Chondrocyte (in vitro differentiated cells): ENCODE measurements at places on chromosomes 7 and 10. TPM values are rescaled to one million over a fixed set of nuclear protein-coding genes. Genes with fewer than 3 reads are reported as not detected.

DNA sequence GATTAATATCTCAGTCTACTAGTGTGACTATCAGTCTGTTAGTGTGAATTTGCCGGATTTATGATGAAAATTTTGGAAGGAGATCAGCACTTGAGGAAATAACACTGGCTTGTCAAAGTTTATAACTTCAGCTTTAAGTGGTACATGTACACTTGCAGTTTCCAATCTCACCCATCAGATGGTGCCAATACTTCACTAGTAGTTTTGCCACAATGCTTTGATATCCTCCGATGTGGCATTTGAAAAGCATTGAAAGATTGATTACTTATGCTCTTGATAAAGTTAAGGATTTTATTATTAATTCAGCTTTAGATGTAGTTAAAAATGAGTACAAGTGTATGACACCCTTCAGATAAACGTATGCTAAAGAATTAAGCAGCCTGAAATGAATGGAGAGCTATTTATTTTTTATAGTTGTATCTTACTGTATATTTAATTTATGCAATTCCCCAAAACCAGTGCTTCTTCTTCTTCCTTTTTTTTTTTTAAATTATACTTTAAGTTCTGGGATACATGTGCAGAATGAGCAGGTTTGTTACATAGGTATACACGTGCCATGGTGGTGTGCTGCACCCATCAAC lies 98.2 kb downstream of the ANLN start:
- DNase-seq: no peak

DNA sequence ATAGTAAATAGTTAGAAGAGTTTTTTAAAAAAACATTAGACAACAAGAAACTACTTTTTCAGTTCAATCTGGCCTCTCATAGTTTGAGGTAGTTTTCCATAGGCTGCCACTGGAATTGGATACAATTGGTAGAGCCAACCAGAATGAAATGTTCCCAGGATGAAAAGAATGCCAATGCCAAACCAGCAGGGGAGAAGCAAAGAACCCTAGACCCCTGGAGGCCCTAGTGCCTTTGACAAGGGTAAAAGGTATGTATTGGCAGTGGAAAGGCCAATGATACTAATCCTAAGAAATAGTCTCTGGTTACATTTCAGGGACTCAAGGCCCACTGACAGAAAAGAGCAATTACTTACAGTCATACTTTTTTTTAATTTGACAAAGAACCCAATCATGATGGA lies 77.4 kb upstream of the SEM1 start:
- no peak for DNase-seq

GRCh38 chr7:359766-360361 lies 69.9 kb downstream of the FOXL3 start:
- peak; percentile 83 for DNase-seq

DNA sequence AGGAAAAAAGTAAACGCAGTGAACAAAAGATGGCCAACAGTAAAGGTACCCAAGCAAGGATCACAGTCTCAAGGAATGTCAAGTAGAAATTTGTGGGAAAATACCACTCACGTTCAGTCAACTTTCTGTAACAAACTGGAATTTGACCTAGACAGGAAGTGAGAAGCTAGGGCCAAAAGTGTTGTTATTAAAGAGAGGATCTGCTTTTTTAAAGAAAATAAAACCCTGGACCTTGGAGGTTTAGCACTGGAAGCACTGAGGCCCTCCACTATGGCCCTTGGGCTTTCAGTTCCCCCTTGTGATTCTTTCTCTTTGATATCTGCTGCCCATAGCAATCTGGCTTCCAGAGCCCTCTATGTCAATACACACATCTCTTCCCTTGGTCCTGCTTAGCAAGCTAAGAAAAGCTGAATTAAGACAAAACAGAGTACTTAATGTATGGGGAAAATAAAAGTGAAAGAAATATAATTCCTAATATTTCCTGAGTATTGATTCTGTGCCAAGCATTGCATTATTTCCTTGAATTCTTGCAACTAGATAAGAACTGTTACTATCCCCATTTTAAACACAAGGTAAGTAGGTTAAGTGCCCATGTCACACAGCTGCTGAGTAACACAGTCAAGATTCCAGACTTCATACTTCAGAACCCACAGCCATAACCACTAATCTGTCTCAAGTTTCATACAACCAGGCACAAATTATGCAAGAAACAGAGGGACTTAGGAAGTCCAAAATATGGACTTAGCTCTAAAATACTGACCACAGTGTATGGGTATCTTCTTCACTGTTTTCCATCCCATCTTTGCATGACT lies 2.6 kb upstream of the ZNF438 start:
- DNase-seq: no peak

- DNase-seq: no peak
Measured at GRCh38 chr7:117129521-117129955, 176.2 kb downstream of the ST7 start.

DNA sequence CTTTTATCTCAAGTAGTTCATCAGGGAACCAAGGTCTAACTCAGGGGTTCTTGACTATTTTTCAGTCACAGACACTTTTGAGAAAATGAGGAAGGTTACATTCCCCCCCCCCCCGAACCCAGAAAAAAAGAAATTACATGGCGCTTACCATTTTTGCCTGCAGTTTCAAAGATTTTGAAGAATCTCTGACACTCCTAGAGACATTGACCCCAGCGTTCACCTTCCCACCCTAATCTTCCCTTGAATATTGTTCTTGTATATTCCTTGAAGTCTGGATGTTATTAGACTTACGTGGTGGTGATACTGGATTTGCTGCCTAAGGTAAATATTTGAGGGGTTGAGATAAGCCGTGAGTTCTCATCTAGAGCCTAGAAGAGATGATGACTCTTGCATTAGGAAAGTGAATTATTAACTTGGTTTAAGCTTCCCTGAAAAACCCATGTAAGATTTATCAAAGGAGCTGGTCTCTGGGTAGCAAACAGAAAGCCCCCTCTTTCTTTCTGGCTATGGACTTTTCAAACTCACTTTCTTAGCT lies 245.7 kb upstream of the FOXK1 start:
- DNase-seq: no peak

DNA sequence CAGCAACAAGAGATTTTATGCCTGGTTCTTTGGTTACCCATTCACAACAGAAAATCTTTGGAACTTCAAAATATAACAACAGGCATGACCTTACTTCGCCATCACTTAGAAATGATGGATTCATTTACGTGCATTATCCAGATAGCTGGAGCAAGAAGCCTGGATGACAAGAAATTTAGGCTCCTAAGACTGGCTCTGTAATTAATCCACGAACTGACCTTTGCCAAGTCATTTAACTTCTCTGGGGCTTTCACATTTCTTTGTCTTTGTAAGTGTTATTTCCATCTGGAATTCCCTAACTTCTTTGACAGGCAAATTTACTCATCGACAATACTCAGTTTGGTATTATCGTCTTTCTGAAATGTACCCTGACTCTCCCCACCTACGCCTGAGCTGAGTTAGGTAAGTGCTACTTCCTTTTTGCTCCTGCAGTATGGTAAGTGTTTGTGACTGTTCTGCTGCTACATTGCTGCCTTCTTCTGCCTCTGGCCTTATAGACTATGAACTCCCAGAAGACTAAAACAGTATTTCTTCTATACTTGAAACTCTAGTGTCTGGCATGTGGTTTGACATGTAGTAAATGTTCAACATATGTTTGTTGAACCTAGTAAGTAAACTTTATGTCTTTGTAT lies 5.5 kb upstream of the MDFIC start:
- no peak for DNase-seq

GRCh38 chr7:155192961-155193640 lies 104.6 kb upstream of the INSIG1 start:
- no peak for DNase-seq

GRCh38 chr10:1658658-1659057 lies 78.7 kb downstream of the ADARB2 start:
- DNase-seq: no peak

GRCh38 chr10:86410542-86411124 lies 44.0 kb upstream of the GRID1 start:
- no peak for DNase-seq

GRCh38 chr10:88162852-88163251 lies 299.4 kb downstream of the PTEN start:
- no peak for DNase-seq

- DNase-seq: no peak
Measured at GRCh38 chr7:90474284-90475210, 5.1 kb downstream of the PTTG1IP2 start.

- no peak for DNase-seq
Measured at GRCh38 chr10:26242706-26243350, 26.3 kb downstream of the GAD2 start.

GRCh38 chr7:70178787-70179186 lies 580.5 kb downstream of the AUTS2 start:
- no peak for DNase-seq

- DNase-seq: no peak
Measured at GRCh38 chr7:50085344-50085743, 7.7 kb downstream of the ZPBP start.

DNA sequence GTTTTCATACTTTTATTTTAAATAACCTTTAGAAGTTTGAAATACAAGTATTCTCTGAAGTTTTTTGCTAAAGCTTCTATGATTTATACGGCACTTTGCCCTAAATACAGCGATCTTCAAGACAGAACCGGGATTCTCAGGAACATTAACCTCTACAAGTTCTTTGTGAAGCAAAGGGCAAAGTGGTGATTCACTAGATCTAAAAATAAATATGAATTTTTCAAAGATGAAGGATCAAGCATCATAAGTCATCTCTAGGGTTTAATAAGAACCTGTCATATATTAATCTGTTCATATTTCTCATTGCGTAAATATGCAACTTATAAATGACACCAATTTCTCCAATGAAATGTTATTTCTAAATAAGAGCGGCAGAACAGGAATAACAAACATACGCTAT lies 30.7 kb downstream of the DGKB start:
- DNase-seq: no peak

DNA sequence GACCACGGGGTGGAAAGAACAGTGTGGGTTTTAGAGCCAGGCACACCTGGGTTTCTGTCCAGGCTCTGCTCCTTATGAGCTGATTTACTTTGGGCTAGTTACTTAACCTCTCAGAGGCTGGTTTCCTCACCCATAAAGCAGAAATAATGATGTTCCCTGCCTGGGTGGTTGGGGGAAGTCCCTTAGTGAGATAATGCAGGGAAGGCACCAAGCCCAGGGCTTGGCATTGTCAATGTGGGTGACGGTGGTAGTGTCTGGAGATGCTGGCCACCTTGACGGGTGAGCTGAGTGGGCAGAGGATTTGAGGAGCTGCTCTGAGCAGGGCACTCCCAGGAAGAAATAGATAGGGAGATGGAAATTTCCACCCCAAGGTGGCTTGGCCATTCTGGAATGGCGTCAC lies 65.2 kb downstream of the SH2D4B start:
- no peak for DNase-seq

GRCh38 chr10:2887391-2888070 lies 179.8 kb upstream of the PFKP start:
- DNase-seq: no peak

GRCh38 chr10:80406204-80406603 lies 2.1 kb upstream of the PRXL2A start:
- DNase-seq: no peak

DNA sequence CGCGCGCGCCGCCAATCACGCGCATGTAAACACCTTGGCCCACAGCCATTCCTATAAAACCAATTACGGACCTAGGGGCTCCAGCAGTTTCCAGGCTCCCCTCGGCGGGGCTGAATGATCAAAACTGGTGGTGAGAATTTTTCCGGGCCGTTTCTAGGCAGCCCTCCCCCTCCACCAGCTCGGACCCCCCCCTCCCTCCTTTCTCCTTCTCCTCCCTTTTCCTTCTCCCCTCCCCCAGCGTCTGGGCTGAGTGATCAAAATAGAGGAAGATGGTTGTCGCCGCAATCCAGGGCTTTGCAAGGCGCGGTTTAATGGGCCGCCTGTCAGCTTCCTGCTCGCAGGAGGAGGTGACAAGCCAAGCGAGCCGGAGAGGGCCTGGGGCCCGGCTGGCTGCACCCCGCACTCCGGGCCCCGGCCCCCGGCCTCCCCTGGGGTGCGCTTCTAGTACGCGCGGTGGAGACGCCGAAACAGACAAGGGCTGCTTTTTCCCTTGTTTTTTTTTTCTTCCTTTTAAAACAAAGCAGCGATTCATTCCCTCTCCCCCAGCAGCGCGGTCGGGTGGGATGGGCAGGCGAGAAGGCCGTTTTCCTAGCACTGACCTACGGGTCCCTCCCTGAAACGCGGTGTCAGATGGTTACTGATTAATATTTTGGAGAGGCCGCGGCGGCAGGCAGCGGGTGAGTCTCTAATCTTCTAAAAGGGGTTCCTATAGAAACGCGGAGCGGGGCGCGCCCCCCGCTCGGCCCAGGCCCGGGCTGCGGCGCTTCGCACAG lies 528 bp upstream of the TNRC18 start:
- no peak for DNase-seq

DNA sequence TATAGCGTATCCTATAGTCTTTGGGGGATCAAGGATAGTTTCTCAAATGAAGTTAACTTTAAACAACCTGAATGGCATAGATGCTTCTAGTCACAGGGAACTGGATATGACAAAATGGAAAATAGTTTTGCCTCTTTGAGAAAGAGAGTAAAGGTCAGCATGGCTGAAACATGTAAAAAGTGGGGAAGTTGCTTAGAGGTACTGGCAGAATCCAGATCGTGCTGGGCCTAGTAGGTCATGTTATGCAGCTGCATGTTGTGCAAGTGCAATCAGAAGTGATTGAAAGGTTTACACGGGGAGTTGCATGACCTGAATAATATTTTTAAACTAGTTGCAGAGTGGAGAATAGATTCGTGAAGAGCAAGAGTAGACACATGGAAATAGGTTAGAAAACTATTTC lies 201.1 kb upstream of the HDAC9 start:
- DNase-seq: no peak

GRCh38 chr10:625333-625696 lies 64.2 kb downstream of the DIP2C start:
- no peak for DNase-seq

GRCh38 chr7:104252409-104253134 lies 44.8 kb upstream of the ORC5 start:
- no peak for DNase-seq

MSRB2 gene
- total RNA-seq: 14.9 to 18.6 TPM (median 18.4 TPM) in 3 replicates

FAM24B gene
- total RNA-seq: not detected in 3 replicates

FOXK1 gene
- 53.3 to 78.3 TPM (median 77.9 TPM) in 3 replicates for total RNA-seq

CACNB2 gene
- total RNA-seq: 0.10 to 0.38 TPM (median 0.25 TPM) in 3 replicates

EGFR gene
- total RNA-seq: 13.6 to 27.4 TPM (median 25.5 TPM) in 3 replicates

ADCK2 gene
- total RNA-seq: 23.6 to 28.0 TPM (median 26.9 TPM) in 3 replicates

NFE2L3 gene
- total RNA-seq: 0.17 to 0.79 TPM (median 0.52 TPM) in 3 replicates

HMX2 gene
- total RNA-seq: not detected in 3 replicates

TMEM176B gene
- total RNA-seq: 0.36 to 0.37 TPM in 2 of 3 replicates, not detected in the other

CALHM3 gene
- total RNA-seq: not detected in 3 replicates

ZNF25 gene
- 14.4 to 18.6 TPM (median 16.3 TPM) in 3 replicates for total RNA-seq

H2BK1 gene
- not detected in 3 replicates for total RNA-seq

EDRF1 gene
- 14.5 to 21.8 TPM (median 14.8 TPM) in 3 replicates for total RNA-seq

LIPM gene
- not detected in 3 replicates for total RNA-seq

GPR158 gene
- total RNA-seq: 0.08 to 0.39 TPM (median 0.10 TPM) in 3 replicates

GSTO2 gene
- 0.28 to 0.73 TPM (median 0.32 TPM) in 3 replicates for total RNA-seq

NCF1 gene
- not detected in 3 replicates for total RNA-seq

ING3 gene
- total RNA-seq: 14.2 to 18.6 TPM (median 17.4 TPM) in 3 replicates

CCDC172 gene
- not detected in 3 replicates for total RNA-seq

GNGT1 gene
- total RNA-seq: not detected in 3 replicates
